Colonic mucosa (tissue), 4 donors: ENCODE measurements at places on chromosomes 2 and 18. TPM values are rescaled to one million over a fixed set of nuclear protein-coding genes. Genes with fewer than 3 reads are reported as not detected.

DNA sequence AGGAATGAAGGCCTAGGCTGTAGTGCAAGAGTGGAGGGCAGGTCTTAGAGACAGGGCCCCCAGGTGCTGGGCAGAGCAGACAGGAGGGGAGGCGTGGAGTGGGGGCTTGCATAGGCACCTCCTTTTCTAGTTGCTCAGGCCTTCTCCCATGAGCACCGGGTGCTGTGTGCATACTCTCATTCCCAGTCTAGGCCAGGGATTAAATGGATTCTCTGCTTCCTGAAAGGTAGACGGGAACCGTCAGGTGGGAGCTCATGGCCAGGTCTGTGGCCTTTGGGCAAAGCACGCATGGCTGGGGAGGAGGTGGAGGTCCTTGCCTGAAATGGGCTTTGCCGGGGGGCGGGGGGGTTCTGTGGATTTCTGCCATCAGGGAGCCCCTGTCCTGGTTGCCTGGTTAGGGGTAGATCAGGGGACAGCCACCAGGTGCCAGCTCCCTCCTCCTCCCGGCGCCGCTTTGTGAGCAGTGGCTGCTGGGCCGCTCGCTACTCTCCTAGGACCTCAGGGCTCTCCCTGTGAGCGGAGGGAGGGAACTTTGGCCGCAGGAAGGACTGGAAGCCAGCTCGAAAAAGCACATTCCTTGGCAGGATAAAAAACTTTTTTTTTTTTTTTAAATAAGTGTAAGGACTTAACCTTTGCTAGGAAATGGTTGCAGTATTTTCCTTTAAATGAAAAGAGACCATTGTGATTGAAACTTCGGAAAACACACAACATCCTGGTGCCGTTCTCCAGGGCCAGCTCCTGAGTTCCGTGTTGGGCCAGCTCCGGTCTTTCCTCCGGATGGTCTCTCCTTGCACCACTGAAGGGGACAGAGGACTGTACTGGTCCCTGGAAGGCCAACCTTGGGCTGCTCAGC, 82.8 kb upstream of the HAAO start:
- peak overlapping the region; percentile 55 for H3K27ac ChIP-seq
- DNase-seq, result no peak
- no peaks in the 10 kb centered on the region for H3K4me1 ChIP-seq
- H3K27me3 ChIP-seq, result no peaks in the 10 kb centered on the region

- no peaks in the 10 kb centered on the region for H3K4me1 ChIP-seq
- DNase-seq, result peak; percentile 1
- no peak overlapping the region for H3K27ac ChIP-seq
- H3K27me3 ChIP-seq, result no peaks in the 10 kb centered on the region
- no peak overlapping the region for H3K4me3 ChIP-seq
- H3K36me3 ChIP-seq, result no peaks in the 10 kb centered on the region
These were observed 239.5 kb upstream of the SALL3 start for GRCh38 chr18:78739882-78740677.

DNA sequence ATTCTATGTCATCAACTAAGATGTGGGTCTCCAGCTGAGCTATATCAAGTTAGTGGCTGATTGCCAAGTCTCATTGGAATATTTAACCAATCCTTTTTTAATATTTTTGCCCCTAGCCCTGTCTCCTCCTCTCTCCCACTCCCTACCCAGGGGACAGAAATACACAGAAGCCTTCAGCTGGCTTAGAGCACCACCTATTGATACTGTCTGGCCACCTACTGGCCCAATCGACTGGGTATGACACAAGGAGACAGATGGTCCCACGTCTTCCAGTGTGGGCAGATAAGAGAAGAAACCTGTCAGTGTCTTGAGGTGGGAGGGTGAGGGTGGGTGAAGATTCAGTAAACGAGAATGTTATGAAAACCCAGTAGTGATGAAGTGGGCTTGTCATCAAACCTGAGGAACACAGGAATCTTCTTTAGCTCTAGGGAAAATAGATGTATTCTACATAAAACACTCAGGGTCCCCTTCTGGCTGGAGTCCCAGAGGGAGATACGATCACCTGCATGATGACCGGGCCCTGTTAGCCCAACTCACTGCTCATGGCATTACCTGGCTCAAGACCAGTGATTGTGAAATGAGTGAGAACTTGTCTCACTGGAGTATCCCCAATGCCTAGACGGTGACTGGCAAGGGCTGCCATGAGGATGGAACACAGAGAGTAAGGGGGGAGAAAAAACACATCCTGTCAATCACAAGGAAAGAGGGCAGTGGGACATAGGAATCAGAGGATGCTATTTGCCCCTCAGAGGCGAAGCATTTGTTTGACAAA, 26.7 kb downstream of the POLR1A start:
- H3K4me1 ChIP-seq, result peaks cover 6% of the 10 kb centered on the region
- H3K27me3 ChIP-seq, result no peaks in the 10 kb centered on the region
- no peak overlapping the region for H3K4me3 ChIP-seq
- H3K36me3 ChIP-seq, result no peaks in the 10 kb centered on the region

- H3K36me3 ChIP-seq, result no peaks in the 10 kb centered on the region
- no peak for DNase-seq
- H3K27me3 ChIP-seq, result no peaks in the 10 kb centered on the region
- H3K4me1 ChIP-seq, result no peaks in the 10 kb centered on the region
- no peak overlapping the region for H3K4me3 ChIP-seq
These were observed 217.4 kb downstream of the CDCA7 start for GRCh38 chr2:173571887-173572680.

DNA sequence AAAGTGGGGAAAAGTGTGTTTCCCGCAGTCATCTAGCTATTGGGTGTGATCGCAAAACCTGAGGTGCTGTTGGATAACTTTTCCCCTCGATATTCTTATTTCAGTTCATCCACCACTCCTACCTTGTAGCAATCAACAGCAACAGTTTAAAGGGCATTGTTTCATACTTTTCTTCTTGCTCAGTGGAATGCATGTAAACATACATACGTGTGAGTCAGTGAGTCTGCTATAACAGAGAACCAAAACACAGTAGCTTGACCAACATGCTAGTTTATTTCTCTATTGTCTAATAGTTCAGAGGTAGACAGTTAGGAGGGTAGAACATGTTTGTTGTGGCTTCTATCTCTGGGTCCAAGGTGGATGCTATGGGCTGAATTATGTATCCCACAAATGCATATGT, 77.6 kb upstream of the FOXI3 start:
- no peak overlapping the region for H3K27ac ChIP-seq
- H3K4me3 ChIP-seq, result no peak overlapping the region
- H3K4me1 ChIP-seq, result no peaks in the 10 kb centered on the region
- H3K27me3 ChIP-seq, result no peaks in the 10 kb centered on the region

GRCh38 chr2:55097461-55098410, 47.5 kb upstream of the RTN4 start:
- no peak overlapping the region for H3K4me3 ChIP-seq
- H3K27ac ChIP-seq, result peak overlapping the region; percentile 18
- no peaks in the 10 kb centered on the region for H3K36me3 ChIP-seq

DNA sequence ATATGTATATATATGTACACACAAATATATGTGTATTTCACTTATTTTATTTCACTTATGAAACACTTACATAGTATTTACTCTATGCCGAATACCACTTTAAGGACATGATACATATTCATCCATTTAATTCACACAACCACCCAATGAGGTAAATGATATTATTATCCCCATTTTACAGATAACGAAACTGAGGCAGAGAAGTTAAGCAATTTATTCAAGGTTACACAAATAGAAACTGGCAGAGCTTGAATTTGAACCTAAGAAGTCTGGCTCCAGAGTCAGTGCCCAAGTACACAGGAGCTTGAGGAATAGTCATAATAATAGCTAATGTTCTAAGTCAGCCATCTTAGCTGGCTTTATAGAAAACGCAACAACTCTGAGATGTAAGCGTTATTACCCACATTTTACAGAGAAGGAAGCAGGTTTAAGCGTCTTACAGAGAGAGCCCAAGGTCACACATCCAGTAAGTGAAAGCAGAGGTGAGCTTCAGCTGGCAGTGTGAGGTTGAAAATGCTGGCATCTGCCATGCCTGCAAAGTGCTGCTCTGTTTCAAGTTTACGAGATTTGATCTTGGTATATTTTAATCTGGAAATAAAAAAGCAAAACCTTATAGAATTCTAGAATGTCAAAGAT, 326.9 kb downstream of the LPIN1 start:
- no peak overlapping the region for H3K4me3 ChIP-seq
- H3K27me3 ChIP-seq, result no peaks in the 10 kb centered on the region
- no peaks in the 10 kb centered on the region for H3K4me1 ChIP-seq
- no peaks in the 10 kb centered on the region for H3K36me3 ChIP-seq
- H3K27ac ChIP-seq, result no peak overlapping the region
- DNase-seq, result no peak

GRCh38 chr18:32152705-32153448, 37.0 kb upstream of the MEP1B start:
- H3K27me3 ChIP-seq, result no peaks in the 10 kb centered on the region
- no peaks in the 10 kb centered on the region for H3K36me3 ChIP-seq
- H3K4me1 ChIP-seq, result no peaks in the 10 kb centered on the region

GRCh38 chr2:99480390-99480789, 9.4 kb downstream of the REV1 start:
- peaks cover 11% of the 10 kb centered on the region for H3K4me1 ChIP-seq
- H3K27me3 ChIP-seq, result no peaks in the 10 kb centered on the region
- no peak overlapping the region for H3K27ac ChIP-seq
- DNase-seq, result no peak

GRCh38 chr2:238046725-238047270, 14.0 kb upstream of the SCLY start:
- H3K27ac ChIP-seq, result no peak overlapping the region
- no peaks in the 10 kb centered on the region for H3K27me3 ChIP-seq
- no peaks in the 10 kb centered on the region for H3K36me3 ChIP-seq
- peak; percentile 27 for DNase-seq

DNA sequence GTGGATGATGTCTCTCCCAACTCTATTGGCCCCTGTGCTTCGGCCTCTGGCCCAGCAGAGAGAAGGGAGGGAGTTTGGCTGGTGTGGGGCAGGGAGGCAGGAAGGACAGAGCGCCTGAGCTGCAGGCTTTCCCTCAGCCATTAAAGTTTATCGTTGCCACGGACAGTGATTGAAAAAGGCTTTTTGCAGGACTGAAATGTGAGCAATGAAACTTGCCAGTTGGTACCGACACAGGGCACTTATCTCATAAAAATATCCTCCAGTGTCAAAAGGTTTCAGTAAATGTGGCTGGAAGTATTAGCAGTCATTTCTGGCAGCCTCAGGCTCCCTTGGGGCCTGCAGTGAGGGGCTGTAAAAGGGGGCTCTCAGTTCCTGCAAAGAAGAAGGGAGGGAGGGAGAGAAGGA, 169.2 kb downstream of the GLI2 start:
- H3K27ac ChIP-seq, result no peak overlapping the region
- H3K27me3 ChIP-seq, result no peaks in the 10 kb centered on the region
- no peak overlapping the region for H3K4me3 ChIP-seq
- H3K4me1 ChIP-seq, result no peaks in the 10 kb centered on the region
- H3K36me3 ChIP-seq, result no peaks in the 10 kb centered on the region

GRCh38 chr2:28341208-28341891, 51.3 kb upstream of the FOSL2 start:
- H3K27me3 ChIP-seq, result no peaks in the 10 kb centered on the region
- no peak overlapping the region for H3K4me3 ChIP-seq
- DNase-seq, result no peak
- H3K27ac ChIP-seq, result peak overlapping the region; percentile 32
- no peaks in the 10 kb centered on the region for H3K4me1 ChIP-seq

DNA sequence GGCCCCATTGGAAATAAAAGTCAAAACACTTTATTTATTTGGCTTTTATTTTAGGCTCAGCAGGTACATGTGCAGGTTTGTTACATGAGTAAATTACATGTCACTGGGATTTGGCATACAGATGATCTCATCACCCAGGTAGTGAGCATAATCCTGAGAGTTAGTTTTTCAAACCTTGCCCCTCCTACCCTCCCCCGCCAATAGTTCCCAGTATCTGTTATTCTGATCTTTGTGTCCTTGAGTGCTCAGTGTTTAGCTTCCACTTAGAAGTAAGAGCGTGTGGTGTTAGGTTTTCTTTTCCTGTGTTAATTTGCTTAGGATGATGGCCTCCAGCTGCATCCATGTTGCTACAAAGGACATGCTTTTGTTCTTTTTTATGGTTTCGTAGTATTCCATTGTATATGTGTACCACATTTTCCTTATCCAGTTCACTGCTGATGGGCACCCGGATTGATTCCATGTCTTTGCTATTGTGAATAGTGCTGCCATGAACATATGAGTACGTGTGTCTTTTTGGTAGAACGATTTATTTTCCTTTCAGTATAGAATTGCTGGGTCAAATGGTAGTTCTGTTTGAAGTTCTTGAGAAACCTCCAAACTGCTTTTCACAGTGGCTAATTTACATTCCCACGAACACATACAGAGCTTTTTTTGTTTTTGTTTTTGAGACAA, 47.9 kb downstream of the ARMC9 start:
- H3K36me3 ChIP-seq, result no peaks in the 10 kb centered on the region
- peak overlapping the region; percentile 83 for H3K27ac ChIP-seq
- H3K27me3 ChIP-seq, result no peaks in the 10 kb centered on the region
- H3K4me1 ChIP-seq, result peaks cover 7% of the 10 kb centered on the region
- no peak overlapping the region for H3K4me3 ChIP-seq

DNA sequence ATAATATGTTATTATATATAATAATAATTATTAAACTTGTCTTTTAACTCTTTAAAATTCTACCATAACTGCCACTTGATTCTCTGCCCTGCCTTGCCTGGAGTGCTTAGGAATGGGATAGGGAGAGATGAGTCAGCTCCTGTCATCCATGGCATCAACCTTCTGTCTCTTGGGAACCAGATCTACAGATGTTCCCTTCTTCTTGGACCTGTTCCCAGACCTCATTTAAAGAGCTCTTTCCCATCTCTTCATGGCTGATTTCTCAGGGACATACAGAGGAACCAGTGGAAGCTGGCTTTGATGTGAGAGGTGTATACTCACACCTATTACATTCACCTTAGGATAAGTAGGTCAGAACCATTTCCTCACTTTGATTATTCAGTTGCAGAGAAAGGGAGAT, 155.3 kb upstream of the MYO3B start:
- H3K27ac ChIP-seq, result no peak overlapping the region
- no peaks in the 10 kb centered on the region for H3K27me3 ChIP-seq
- DNase-seq, result no peak
- H3K4me1 ChIP-seq, result no peaks in the 10 kb centered on the region

DNA sequence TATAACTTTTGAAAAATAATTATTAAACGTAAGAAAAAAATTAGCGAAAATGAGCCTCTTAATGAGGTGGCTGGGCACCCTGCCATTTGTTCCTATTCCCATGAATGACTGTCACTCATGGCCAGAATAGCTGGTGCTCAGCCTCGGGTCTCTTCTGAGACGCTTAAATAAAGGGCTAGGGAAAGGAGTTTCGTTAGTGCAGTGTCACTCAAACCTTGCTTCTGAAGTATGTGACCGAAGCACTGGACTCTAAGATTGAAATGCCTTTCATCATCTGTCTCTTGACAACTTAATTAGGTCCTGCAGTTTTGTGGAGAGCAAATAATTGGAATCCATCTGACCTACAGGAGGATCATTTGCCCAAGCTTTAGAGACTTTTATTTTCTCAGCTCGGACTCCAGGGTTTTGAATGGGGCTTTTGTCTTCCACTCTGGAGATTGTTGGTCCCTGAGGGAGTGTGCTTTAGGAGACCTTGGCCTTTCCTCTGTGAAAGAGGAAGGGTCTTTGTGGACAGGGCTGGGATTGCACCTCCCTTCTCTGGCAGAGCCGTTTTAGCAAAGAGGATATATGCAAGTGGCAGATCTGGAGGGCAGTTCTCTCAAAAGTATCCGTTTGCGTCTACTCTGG, 42.3 kb upstream of the FHOD3 start:
- no peak overlapping the region for H3K4me3 ChIP-seq
- no peaks in the 10 kb centered on the region for H3K27me3 ChIP-seq
- DNase-seq, result no peak

Gene TFPI
- 8.8 TPM for total RNA-seq

Gene OST4
- total RNA-seq, result 272 TPM

Gene ZNF521
- total RNA-seq, result 3.8 TPM
